Stimulated activated CD8-positive, alpha-beta memory T cell treated with anti-CD3 and anti-CD28 coated beads, Interleukin-2, amount 100 ng/mL, for 1 hour (primary cell): ENCODE measurements at places on chromosomes 13 and 19.

- no peak for DNase-seq
These were observed 24.4 kb upstream of the NMRK2 start for GRCh38 chr19:3908266-3909054.

DNA sequence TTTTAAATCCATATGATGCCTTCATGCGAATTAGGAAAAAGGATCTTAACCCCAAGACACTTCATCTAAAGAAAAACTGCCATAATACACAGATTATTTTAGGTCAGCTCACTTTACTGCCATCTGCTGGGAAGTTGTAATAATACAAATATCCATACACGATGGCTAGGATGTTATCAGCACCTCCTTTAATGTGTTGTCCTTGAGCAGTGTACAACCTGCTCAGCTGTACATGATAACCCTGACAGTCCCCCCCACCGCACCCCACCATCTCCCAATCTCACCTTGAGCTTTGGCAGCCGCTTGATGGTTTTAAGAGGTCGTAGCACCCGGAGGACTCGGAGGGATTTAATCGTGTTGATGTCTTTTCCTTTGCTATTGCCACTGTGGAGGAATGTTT, 112.2 kb downstream of the IER2 start:
- DNase-seq, result no peak

DNA sequence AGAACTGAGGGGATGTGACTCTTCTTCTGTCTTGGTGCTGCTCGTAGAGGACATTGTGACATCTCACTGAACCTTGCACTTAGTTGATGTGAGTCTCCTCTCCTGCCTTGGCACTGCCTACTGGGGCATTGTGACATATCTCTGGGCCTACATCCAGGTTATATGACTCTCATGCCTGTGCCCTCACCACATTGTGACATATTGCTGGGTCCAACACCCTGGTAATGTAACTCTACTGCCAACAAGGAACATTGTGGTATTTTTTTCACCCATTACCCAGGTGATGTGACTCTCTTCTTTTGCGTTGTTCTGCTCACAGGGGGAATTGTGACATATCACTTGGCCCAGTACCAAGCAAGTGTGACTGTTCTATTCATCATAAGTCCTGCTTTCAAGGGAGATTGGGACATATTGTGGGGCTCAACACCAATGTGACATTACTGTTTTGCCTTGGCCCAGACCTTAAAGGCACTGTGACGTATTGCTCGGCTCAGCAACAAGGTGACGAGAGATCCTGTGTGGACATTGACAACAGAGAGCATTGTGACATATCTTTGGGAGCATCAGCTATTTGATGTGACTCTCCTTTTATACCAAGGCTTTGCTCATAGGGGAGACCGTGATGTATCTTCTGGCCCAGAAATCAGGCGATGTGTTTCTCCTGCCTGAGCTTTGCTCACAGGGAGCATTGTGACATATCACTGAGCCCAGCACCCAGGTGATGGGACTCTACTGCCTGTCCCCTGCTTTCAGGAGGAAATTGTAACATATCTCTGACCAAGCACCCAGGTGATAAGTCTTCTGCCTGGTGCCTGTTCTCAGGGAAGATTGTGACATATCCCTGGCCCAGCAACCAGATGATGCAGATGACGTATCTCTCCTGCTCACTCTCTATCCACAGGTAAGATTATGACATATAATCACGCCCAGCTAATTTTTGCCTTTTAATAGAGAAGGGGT, 12.2 kb upstream of the ZNF429 start:
- no peak for DNase-seq

- no peak for DNase-seq
These were observed 1.7 kb downstream of the ARHGAP35 start for GRCh38 chr19:46862503-46862834.

GRCh38 chr13:77865622-77866021, 53.0 kb downstream of the EDNRB start:
- no peak for DNase-seq

DNA sequence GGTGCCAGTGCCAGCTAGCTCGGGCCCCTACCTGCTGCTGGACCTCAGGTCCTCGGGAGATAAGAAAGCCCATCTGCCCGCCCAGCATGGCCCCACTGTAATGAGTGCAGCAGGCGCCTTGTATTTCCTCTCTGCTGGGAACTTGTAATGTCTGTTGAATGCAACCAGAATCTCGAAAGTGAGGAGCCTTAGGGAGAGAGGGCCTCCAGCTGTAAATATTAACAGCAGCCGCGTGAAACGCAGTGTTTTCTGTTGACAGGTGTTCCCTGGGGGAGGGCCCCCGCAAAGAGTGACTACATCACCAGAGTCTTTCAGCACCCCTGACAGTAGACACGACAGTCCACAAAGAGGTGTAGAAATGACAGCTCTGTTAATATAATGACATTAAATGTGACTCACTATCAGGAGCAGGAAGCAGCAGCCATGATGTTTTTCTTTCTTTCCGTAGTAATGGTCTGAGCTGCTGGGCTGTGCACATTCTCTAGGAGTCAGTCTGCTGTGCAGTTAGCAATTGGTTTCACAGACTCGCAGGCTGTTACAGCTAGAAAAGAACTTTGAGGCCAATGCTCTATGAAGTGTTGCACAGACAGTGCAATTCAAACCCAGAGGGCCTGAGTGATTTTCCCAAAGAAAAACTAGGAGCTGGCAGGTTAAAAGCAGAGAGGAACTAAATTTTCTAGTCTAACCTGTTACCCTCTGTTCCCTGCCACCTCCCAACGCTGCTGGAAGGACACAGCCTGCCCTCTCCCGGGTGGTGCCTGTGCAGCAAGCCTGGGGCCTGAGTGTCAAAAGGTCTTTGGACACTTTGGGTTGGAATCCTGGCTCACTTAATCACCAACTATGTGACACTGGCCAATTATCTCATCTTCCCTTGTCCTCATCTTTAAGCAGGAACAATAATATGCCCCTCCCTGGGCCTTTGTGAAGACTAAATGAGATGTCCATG, 58.6 kb upstream of the WASF3 start:
- no peak for DNase-seq

DNA sequence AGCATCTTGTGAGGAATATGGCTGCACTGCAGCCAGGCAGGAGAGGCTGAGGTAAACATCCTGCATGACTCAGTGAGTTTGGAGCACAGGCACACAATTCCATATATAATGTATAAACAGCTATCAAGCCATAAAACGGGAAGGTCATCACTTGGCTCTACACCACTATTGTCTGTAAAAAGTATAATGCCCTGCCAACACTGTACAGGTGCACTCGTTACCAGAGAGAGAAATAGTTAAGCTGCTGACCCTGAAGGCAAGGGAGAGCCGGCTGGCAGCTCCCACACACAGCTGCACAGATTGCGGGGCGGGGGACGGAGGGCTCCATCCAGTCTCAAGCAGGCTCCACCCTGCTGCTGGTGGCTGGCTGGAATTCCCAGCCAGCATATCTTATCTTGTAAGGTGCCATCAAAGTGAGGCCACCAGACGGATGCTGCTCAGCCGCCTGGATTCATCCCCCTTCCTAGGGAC, 668.1 kb downstream of the SLITRK5 start:
- DNase-seq, result no peak

GRCh38 chr13:26343816-26344215, 89.9 kb downstream of the CDK8 start:
- DNase-seq, result no peak

DNA sequence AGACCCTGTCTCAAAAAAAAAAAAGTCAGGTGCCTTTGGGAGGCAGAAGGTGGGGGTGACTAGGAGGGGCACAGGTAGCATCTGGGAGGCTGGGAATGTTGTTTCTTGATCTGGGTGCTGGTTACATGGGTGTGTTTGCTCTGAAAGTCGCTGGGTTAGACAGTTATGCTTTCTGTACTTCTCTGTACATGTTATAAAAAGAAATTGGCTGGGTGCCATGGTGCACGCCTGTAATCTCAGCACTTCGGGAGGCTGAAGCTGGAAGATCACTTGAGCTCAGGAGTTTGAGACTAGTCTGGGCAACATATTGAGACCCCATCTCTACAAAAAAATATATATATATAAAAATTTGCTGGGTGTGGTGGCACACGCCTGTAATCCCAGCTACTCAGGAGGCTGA, 15.1 kb downstream of the NOSIP start:
- no peak for DNase-seq

DNA sequence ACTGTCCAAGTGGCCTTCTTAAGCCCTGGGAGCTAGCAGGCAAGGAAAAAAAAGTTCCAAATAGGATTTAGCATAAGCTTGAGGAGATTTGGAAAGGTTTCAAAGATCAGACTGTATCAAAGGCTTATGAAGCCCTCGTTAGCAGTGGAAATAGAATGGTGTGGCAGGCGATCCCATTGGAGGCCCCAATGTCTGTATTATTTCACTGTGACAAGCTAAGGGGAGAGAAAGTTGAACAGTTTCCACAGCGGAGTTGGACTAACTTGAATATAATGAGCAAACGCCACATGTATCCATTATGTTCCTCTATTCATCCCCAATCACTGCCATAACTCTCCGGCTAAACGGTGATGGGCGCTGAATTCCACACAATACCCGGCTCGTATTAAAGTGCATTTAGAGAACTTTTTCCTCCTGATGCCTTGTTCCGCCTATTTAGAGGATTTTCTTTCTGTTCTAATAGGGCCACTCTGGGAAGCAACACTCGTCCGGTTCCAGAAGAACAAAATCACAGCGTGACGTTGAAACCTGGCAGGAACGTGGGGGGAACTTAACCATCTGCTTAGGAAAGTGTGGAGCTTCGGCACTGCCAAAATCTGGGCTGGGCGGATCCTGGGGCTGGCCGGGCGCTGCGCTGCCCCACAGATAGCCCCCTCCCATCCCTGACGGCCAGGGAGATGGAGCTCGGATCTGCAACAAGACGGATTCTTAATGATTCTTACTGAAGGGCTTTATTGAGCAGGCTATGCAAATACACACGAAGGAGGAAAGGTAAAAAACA, 1.0 kb upstream of the PCDH8 start:
- no peak for DNase-seq

DNA sequence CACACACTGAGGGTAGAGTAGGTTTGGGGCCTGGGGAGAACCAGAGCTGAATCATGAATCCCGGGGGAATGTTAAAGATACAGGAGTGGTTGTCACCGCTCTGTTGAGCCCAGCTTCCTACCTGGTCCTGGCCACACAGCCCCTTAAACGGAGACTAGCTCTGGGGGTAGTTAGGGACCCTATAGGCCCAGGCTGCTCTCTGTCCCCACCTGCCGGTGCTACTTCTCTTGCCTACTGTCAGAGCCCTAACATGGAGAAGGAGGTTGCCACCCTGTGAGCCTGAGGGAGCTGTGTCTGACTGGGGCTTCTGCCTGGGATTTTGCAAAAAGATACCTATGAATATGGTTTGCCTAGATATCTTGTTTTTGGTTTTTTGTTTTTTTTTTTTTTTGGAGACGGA, 36.6 kb upstream of the ZNF429 start:
- no peak for DNase-seq

GRCh38 chr13:89925107-89925506, 1422.4 kb upstream of the MIR17HG start:
- no peak for DNase-seq

- DNase-seq, result no peak
These were observed 6.3 kb upstream of the RDH13 start for GRCh38 chr19:55068950-55069864.

GRCh38 chr13:107088061-107088460, 520.1 kb upstream of the ARGLU1 start:
- no peak for DNase-seq

- DNase-seq, result no peak
These were observed 31.2 kb downstream of the CBY2 start for GRCh38 chr13:45733361-45733760.
